ENCODE measurements at places on chromosomes 2 and 18.
A peak's percentile ranks its signal among the peaks of the same experiment; 100 is the strongest.

GRCh38 chr2:109069331-109070194 is 59.4 kb upstream of the SH3RF3 start:
- no peak for DNase-seq

GRCh38 chr2:45229411-45229810 is 220.2 kb upstream of the SIX2 start:
- no peak for DNase-seq

- no peak for DNase-seq
Observed at GRCh38 chr2:28974252-28974651, 6.8 kb upstream of the TOGARAM2 start.

- peak; percentile 85 for DNase-seq
Observed at GRCh38 chr2:7007846-7008741, 90.9 kb downstream of the RNF144A start.

- no peak for DNase-seq
Observed at GRCh38 chr2:172297950-172298349, 129.4 kb upstream of the ITGA6 start.

DNA sequence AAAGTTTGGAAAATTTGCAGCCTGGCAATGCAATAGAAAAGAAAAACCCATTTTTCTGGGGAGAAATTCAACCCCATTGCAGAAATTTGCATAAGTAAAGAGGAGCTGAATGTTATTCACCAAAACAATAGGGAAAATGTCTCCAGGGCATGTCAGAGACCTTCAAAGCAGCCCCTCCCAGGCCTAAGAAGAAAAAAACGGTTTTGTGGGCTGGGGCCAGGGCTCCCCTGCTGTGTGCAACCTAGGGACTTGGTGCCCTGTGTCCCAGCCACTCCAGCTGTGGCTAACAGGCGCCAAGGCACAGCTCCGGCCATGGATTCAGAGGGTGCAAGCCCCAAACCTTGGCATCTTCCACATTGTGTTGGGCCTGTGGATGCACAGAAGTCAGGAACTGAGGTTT is 224.5 kb downstream of the TXNL1 start:
- DNase-seq = no peak

DNA sequence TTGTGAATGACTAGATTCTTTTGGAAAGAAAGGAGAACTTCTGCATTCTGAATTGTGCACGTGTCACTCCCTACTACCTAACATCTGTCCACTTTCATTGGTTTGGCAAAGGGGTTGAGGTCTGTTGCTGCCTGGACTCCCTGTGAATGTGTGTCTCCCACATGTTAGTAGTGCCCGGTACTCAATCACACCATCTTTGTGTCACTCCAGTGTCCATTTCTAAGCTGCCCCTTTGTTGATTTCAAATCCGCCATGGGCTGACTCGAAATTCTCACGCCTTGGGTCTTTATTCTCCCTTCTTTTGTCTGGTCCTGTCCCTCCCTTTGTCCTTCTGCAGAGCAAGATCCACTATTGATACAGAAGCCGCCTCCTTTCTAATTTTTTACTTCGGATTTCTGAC is 7.5 kb downstream of the DPYSL5 start:
- no peak for DNase-seq

All from upper lobe of left lung (tissue), 6 donors.